Midbrain (tissue), 1 donor: ENCODE measurements at places on chromosomes 11 and 22.

DNA sequence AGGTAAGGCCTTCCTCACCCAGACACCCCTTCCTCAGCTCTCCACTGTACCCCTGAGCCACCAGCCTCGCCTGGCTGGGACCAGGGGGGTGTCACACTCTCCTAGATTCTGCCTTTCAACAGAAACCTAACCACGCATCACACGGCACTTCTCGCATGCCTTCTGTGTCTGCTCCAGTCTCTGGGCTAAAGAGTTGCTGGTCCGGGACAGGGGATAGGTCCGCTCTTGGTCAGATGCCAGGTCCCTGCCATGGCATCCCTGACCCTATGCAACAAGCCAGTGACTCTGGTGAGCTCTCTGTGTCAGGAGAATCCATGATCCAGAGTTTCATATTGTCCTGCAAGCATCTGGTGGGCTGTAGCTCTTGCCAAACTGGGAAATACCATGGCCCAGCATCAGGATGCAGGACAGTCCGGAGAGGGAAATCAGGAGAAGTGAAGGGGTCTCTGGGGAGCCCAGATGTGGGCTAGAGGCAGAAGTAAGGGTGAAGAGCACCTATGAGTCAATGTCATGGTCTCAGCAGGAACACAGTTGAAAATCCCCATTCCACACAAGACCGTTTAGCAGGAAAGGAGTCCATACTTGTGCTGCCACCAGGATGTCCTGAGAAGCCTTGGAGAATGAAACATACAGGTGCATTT lies 14.1 kb downstream of the IGLL5 start:
- no peak for DNase-seq

GRCh38 chr22:24423519-24424000 lies 3.8 kb upstream of the ADORA2A start:
- peak; percentile 19 for DNase-seq

DNA sequence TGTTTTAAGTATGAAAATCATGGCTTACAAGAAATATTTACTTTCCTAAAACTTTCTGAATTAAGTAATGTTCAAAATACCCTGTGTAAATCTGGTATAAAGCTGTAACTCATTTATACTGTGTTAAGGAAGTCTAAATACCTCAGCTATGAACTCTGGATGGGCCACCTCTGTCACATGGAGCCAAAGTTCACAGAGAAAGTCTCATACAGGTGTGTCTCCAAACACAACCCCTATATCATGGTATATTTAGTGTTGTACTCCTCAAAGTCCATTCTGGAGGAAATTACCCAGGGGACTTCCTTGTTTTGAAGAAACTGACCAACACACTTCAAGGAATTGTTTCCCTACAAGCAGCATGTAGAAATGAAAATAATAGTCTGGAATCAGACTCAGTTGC lies 909.2 kb upstream of the TENM4 start:
- DNase-seq: no peak

DNA sequence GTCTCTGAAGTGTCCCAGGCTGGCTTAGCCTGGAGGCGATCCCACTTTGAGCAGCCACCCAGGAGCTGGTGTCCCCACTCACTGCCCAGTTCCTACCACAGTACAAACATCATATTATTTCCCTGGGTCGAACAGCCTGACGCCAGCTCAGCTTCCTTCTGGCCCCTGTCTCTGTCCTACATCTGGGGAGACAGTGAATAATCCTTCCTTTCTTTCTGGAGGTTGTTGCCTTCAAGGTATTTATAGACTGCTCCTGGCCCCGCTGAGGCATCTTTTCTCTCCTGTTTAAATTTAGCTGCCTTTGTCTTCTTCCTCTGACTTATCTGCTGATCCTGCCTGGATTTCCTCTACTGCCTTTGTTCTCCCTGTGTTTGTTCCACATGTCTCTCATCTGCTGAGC lies 56.8 kb upstream of the LRRC55 start:
- DNase-seq: no peak

- no peak for DNase-seq
These were observed 60.4 kb downstream of the SBF2 start for GRCh38 chr11:10233581-10233980.

- no peak for DNase-seq
These were observed 4.5 kb downstream of the ANO5 start for GRCh38 chr11:22197139-22198005.

DNA sequence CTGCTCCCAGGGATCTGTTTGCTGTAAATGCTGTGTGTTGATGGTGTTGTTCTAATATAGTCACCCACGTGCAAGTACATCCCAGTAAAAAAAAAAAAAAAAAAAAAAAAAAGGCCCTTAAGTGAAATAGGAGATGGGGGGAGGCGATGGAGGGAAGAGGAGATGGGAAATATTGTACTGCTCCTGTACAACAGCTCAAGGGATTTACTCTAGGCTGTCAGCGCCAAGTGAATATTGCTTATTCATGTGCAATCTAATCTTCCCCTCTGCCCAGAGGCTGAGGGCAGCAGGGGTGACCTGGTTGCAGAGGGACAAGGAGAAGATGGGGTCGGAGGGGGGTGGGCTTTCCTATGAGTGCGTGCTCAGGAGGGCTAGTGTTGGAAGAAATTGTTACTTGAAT lies 206.2 kb upstream of the CADM1 start:
- no peak for DNase-seq

DNA sequence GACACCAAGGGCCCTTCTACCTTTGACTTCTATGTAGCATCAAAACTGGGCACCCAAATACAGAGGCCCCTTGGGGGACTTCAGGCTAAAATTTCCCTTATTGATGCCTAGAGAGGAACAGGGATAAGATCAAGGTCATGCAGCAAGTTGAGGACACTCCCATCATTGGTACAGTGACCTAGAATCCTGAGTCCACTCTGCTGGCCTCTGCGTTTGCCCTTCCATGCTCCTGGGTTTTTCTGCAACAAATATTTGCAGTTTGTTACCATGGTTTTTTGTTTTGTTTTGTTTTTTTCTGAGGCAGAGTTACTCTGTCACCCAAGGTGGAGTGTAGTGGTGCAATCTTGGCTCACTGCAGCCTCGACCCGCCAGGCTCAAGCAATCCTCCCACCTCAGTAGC lies 64.2 kb downstream of the THAP12 start:
- no peak for DNase-seq

- DNase-seq: no peak
These were observed 683.1 kb upstream of the ARHGAP42 start for GRCh38 chr11:100003985-100004384.

DNA sequence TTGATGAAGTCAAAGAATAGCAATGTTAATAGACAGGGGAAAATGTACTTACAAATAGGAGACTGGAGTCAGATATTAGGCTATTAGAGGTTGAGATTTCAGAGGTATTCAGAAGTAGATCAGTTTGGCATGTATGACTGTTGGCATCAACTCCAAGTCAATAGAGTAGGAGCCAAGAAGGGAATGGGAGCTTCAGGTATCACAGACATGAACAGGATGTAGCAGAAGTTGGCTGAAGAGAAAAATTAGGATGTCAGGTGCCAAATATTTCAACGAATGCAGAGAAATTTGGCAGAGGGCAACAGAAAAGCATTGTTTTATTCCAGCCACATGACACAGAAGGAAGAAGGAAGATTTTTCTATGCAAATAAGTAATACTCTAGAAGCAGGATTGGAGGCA lies 69.7 kb downstream of the GLYATL1 start:
- no peak for DNase-seq

DNA sequence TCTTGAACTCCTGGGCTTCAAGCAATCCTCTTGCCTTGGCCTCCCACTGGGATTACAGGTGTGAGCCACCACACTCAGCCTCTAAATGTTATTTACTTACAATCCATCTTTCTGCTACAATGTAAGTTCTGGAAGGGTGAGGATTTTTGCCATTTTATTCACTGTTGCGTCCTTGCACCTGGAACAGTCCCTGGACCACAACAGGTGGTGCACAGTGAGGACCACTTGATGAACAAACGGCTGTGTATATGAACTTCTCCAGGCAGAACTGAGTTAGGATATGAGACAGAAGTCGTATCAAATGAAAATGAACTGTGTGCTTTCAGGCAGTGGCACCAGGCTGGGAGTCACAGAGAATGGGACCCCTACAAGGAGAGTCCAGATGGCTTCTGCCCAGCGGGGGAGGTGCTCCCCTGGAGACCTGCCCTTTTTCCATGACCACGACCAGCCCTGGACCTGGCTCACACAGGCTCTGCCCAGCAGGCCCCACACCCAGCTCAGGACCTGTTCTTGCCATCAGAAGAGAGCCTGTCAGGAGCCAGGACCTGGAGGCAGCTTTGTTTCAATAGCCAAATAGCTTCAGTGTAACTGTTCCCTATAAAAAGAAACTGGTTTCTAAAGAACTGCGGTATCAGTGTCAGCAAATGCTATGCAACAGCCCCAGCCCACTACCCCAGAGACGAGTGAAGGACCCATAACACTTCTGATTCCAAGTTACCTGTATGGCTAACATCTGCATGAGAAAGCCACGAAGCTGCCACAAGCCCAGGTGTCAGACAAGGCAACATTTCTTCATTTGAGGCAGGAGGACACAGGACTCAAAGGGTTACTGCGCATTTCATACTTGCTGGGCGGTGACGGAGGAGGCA lies 104.9 kb downstream of the MICAL3 start:
- no peak for DNase-seq

DNA sequence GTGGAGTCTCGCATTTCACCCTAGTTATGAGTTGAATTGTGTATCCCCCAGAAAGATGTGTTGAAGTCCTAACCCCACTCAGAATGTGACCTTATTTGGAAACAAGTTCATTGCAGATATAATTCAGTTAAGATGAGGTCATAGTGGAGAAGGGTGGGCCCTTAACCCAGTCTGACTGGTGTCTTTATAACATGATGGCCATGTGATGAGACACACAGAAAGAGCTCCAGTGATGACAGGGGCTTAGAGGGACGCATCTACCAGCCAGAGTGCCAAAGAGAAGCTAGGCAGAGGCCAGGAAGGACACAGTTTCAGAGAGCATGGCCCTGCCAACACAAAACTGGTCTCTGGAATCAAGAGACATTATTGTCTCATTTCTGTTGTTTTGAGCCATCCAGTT lies 50.3 kb downstream of the LARGE1 start:
- no peak for DNase-seq

DNA sequence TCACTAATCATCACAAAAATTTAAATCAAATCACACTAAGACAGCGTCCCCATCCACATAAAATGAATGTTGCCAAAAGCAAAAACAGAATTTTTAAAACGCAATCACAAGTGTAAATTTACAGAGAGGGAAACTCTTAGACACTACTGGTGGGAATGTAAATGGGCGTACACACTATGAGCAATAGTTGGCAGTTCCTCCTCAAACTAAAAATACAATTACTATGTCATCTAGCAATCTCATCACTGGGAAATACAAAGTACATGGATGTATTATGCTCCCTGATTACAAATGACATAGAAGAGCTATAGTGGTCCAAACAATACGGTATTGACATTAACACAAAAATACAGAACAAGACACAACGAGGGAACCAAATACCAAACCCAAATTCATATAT lies 8.7 kb upstream of the RGL4 start:
- no peak for DNase-seq

GRCh38 chr11:83070044-83070701 lies 1.5 kb downstream of the RAB30 start:
- peak; percentile 50 for DNase-seq

GRCh38 chr11:115338476-115338875 lies 165.7 kb downstream of the CADM1 start:
- no peak for DNase-seq

DNA sequence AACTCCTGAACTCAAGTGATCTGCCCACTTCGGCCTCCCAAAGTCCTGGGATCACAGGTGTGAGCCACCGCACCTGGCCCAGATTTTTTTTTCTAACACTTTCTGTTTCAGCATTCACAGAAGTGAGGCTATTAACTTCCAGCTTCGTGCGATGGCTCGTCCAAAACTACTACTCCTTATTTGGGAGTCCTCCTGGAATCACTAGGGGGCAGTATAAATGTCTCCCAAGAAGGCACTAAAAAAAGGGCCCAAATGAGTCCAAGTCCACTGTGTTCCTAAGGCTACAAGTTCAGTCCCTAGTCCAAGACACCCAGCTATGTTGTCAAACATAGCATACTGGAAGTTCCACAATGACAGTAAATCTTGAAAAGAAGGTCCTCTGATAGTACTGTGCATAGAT lies 63.2 kb upstream of the BIRC3 start:
- no peak for DNase-seq

GRCh38 chr22:39915295-39915726 lies 14.4 kb downstream of the GRAP2 start:
- DNase-seq: no peak

GRCh38 chr11:128036556-128037093 lies 550.7 kb downstream of the ETS1 start:
- DNase-seq: no peak

DNA sequence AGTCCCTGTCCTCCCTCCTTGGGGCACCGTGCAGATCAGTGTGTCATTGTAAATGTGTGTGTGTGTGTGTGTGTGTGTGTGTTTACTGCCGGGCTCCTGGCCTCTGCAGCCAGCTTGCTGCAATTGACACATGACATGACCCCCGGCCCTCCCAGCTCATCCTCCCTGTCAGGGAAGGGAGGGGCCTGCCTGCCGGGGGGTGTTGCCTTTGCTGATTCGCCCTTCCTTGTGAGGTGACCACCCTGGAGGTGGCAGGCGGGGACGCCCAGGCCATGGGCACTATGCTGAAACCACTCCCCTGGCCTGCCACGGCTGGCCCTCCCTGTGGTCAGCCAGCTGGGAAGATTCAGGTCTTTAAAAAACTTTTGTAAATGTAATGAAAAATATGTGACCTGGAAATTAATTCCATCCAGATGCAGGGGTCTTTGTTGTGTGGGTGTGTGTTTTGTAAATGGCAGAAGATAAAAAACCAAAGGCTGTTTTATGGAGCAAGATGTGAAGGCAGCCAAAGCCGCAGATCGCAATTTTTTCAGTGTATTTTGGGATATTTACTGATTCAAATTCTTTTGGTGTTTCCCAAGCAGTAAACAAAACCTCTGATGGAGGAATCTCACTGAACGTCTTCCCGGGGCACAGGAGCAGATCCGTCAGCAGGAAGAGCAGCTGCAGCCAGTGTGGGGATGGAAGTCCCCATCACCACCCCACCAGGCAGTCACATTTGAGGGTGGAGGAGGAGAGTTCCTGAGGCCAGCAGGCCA lies 23.2 kb downstream of the SHISAL1 start:
- DNase-seq: no peak

DNA sequence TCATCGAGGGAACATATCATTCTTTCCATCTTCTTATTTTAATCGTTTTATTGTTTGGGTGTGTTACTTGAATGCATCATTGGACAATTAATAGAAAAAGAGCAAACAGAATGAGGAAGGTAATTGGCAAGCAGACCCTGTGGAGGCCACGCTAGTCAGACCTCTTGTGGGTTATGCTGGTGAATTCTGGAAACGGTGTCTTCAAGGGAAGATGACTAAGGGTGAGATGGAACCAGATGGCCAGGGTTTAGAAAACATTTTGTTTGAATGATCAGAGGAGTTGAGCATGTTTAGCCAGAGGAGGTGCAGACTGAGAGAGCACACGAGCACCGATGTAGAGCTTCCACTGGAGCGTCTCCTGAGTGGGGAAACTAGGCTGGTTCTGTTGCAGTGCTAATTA lies 8.5 kb downstream of the ST14 start:
- DNase-seq: no peak

DNA sequence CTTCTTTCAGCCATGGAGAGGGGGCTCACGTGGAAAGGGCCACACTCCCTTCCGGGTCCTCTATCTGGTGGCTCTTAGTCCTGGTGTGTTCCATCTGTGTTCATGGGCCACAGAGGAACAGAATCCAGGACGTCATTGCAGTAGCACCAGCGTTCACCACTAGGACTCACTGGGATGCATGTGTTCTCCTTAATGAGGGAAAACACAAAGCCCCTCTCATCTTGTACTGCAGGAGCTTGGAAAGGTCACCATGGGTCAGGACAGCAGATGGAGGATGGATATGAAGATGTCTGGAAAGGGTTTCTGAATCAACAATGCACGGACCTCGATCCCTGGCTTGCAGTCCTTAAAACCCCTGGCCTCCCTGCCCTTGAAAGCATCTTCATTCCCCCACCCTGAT lies 113.8 kb upstream of the THY1 start:
- no peak for DNase-seq
